DMS53 (cell line): ENCODE measurements at places on chromosomes 4 and X.

GRCh38 chr4:66991521-66991920 lies 553.8 kb downstream of the CENPC start:
- DNase-seq, result no peak

DNA sequence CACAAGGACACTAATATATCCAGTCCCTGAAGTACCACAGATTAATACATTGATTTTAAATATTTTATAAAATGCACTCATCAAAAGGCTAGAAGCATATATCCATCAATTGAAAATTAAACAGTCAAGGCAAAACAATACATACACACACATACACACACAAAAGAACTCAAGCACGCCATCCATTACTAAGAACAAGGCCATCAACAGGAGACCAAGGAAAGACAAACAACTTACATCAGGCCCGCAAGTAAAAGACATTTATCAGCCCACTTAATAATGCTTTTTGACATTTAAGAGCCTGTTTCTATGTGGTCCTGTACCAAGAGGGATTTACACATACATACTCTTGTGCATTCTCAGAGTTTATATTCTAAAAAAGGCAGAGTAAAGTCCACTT lies 50.0 kb upstream of the ZNF827 start:
- no peak for DNase-seq

GRCh38 chr4:104365618-104366017 lies 129.1 kb downstream of the CXXC4 start:
- DNase-seq, result no peak

GRCh38 chr4:24912252-24913118 lies at the start of gene CCDC149:
Gene CCDC149 (minus strand): TSS chr4:24913042. CDS start chr4:24912864, 178 bp downstream.
- peak; percentile 98 for DNase-seq

GRCh38 chrX:129522184-129523078 lies 859 bp downstream of the SMARCA1 start:
- peak; percentile 73 for DNase-seq
